T1000 (cell line): ENCODE measurements at places on chromosomes 12 and 14.

DNA sequence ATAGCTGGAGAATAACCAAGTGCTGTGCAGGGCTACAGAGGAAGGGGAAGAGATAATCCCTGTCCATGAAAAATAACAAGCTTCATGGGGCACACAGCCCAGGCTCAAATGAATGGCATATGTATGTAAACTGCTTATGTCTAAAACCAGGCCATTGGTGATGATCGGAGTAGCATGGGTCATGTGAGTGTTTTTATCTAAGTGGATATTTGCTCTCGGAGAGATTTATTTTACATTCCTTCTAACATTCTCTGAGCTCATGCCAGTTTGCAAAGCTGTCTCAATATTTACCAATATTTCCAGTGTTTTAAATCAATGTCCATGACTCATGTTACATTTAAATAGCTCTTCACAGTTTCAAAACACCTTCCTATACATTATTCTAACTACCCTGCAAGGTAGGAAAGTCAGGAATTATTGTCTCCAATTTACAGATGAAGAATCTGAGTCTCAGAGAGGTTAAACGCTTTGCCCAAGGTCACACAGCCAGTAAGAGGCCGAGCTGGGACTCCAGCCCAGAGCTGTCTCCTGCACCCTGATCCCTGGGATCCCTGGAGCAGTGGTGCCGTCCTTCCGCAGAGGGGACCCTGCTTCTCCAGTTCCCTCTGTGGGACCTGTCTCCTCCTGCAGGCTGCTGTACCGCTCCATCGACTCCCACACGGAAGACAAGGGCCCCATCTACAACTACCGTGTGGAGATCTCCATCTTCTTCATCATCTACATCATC lies 186.7 kb upstream of the FKBP4 start:
- DNase-seq: no peak

DNA sequence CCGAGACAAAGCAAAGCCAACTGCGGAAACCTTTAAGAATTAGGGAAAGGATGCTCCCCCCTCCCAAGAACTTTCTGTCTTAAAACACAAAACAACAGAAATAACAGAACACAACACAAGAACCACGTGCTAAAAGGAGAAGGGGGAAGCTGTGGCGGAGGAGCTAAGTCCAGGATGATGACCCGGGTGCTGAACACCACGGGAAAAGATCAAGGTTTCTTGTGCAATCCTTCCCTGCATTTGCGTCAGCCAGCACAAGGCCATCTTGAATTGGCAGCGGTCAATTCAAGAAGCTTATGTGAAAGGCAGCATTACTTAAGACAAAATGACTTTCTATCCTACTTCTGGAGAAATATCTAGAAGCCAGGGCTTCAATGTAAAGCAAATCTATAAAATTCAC lies 11.0 kb upstream of the CREBL2 start:
- DNase-seq: no peak

- no peak for DNase-seq
These were observed 19.2 kb downstream of the PELI2 start for GRCh38 chr14:56137453-56137807.

DNA sequence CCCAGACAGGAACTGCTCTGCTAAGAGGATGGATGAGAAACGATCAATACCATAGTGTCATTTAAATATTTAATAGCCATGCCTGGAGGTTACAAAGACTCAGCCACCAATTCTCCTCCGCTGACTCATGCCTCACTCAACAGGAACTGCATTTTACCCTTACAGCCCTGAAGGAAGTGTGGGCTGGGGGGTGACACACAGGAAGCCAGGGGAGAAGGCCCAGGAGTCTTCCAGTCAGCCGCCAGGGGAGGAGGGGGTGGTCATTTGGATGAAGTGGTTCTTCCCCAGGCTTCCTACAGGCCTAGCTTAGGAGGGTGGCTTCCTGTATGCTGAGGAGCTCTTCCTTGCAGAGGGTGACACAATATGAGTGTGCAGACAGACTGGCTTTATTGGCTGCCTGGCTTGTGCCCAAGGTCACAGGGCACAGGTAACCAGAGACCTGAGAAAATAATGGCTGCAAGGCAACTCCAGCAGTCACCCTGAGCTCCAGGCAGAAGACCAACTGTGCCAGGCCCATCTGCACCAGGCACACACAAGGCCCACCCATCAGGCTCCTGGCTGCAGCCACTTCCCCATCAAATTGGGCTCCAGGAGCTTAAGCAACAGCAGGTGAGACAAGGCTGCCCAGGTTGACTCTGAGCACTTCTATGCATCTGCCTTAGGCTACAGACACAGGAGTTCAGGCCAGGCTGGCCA lies 30.6 kb upstream of the RPLP0 start:
- peak; percentile 80 for DNase-seq

DNA sequence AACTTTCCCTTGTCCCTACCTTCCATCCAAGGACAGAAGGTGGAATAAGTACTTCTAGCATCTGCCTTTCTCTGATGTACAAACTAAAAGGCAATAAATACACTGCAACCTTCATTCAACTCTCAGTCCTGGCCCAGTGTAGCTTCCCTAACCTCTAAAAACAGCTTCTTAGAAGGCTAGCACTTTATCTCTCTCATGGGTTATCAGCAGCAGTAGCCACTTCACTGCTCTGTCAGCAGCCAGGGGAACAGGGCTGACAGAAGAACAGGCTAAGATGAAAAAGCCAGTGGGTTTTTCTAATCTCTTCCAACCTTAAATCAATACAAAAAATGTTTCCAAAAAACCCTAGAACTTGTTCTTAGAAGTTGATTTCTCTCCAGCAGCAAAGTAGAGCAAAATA lies 13.2 kb downstream of the BAZ2A start:
- no peak for DNase-seq

- DNase-seq: no peak
These were observed 27.6 kb upstream of the ETV6 start for GRCh38 chr12:11621797-11622423.
